ENCODE measurements at places on chromosomes 11 and 22.

DNA sequence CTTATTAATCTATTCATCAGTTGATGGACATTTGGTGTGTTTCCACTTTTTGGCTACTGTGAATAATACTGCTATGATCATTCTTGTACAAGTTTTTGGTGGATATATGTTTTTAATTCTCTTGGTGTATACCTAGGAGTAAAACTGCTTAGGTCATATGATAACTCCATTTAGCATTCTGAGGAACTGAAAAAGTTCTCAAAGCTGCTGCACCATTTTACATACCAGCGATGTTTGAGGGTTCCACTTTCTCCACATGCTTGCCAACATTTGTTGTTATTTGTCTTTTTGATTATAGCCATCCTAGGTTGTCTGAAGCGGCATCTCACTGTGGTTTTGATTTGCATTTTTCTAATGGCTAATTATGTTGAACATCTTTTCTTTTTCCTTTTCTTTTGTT is 4.1 kb upstream of the ACER3 start:
- DNase-seq = no peak

GRCh38 chr11:71929491-71929890 is 645 bp downstream of the RNF121 start:
- DNase-seq = no peak

- DNase-seq = no peak
Measured at GRCh38 chr11:63246045-63246444, 2.6 kb upstream of the SLC22A25 start.

GRCh38 chr22:39016592-39016991 is 2.5 kb downstream of the APOBEC3C start:
- DNase-seq = no peak

DNA sequence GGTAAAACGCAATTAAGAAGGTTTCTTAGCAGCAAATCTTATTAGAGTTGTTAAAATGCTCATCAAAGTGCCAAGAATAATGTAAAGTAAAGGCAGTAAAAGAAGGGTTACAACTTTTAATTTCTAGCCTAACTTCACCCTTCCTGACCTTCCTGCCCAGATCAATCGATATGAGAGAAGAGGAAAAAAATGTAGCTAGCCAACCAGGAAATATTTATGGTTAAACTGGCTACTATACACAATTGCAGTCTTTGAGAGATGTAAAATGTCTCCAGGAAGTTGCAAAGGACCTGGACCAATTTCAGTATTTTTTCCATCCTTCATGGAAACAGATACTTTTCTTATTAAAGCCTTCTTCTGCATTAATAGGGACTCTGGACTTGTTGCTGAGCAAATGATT is 141.8 kb upstream of the CCDC90B start:
- DNase-seq = no peak

GRCh38 chr11:74267014-74267413 is 44.4 kb downstream of the P4HA3 start:
- no peak for DNase-seq

- DNase-seq = no peak
Measured at GRCh38 chr22:38262051-38262795, 10.6 kb downstream of the TMEM184B start.

- no peak for DNase-seq
Measured at GRCh38 chr22:44396727-44397722, 84.3 kb upstream of the SHISAL1 start.

DNA sequence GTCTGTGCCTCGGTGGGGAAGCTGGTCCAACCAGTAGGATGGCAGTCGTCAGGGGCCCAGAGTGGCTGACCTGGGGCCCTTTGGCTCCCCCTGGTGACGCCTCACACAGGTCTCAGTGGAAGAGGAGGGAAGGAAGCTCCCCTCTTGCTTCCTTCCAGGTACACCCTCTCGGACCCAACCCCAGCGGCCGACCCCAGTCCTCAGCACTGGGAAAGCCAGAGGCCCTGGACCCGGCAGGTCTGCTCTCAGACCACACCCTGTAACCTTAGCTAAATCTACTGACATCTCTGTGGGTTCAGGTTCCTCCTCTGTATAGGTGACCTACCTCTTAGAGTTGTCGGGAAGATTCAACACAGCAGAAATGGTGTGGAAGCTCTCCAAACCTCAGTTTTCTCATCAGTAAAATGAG is 3.4 kb upstream of the SCUBE1 start:
- DNase-seq = peak; percentile 73

DNA sequence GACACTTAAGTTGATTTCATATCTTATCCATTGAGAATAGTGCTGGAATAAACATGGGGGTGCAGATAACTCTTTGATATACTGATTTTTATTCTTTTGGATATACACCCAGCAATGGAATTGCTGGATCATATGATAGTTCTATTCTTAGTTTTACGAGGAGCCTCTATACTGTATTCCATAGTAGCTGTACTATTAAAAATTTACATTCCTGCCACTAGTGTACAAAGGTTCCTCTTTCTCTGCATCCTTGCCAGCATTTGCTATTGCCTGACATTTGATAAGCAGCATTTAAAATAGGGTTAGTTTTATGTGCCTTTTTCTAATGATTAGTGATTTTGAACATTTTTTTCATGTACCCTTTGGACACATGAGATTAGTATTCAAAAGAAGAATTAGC is 554.2 kb downstream of the JRKL start:
- DNase-seq = no peak
